ENCODE measurements at places on chromosomes 12 and 14.

- DNase-seq, result no peak
Observed at GRCh38 chr14:84532016-84532415, 997.9 kb upstream of the FLRT2 start.

- DNase-seq, result no peak
Observed at GRCh38 chr12:8840938-8841633, 18.7 kb downstream of the A2ML1 start.

DNA sequence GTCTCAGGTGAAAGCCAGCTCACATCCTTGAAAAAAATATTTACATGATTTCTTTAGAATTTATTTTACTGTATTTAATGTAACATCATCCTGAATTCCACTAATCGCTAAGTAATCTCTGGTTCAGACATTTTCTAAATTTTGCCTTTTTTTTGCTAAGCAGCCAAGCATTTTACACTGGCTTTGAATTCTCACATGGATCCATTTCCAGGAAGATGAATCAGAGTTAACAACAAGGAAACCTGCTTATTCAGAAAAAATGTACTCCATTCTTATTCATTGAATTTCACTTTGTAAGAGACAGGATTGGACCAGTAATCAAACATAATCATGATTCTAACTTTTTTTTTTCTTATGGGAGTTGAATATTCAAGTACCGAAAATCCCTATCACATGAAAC is 1785.1 kb upstream of the FLRT2 start:
- DNase-seq, result peak; percentile 4

DNA sequence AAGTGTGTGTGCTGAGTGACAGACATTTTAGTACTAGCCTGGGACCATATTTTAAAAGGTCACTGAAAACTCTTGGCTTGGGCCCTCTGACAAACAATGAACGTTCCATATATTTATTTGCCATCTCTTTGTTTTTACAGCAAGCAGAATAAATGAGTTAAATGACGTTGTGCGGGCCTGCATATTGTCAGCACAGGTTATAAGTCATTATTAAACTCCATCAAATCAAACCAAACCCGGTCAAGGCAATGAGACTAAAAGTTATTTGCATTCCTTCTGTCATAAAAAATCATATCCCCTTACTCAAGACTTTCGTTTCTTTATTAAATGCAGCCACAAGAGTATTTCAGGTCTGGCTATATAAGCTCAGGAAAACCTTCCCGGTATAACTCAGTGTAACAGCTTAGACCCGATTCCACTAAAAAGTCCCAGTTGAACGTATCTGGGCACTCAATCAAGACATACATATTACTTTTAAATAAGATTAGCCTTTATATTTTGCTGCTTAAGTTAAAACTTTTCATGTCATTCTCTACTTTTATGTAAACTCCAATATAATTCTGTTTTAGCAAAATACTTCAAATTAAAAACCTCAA is 84.9 kb downstream of the DICER1 start:
- DNase-seq, result no peak

DNA sequence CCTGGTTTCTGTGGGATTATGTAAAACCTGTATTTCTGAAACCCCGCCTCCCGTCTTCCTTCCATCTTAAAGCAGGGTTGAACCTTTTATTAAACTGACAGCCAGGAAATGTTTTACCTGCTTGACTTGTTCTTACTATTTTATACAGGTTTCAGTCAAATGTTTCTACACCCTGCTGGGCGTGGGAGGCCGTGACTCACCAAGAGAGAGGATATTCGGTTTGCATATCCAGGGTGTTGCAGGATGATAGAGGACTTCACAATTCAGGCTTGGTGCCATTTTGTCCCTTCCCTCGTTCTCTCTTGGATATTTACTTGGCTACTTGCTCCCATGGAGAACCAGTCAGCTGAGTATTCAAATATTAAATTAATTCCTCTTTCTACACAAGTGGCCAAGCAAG is 69.7 kb downstream of the ARF6 start:
- DNase-seq, result no peak

DNA sequence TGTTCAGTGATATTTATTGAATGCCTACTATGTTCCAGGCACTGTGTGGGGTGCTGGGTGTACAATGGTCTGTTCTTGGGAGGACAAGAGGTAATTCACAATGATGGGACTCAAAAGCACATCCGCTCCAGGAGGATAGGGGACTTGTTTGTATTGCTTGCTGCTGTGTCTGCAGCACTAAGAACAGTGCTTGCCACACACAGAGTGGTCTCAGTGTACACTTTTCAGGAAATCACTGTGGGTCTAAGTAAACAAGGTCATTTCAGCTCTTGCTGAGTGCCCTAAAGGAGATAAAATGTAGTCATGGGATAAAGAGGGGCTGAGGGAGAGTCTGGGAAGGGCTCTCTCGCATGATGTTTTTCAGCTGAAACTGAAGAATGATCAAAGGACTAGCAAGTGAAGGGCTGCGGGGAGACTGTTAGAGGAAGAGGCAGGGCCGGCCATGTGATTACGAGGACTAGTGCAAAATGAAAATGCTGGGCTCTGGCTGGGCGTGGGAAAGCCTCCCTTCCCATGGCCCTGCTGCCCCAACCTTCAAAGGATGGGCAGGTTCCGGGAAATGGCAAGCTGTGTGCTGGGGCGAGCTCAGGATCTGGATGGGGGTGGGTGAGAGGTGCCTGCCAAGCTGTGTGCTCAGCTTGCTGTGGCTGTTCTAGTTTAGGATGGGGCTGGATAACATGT is 39.1 kb downstream of the ADCK1 start:
- DNase-seq, result peak; percentile 58

- no peak for DNase-seq
Observed at GRCh38 chr14:87080146-87080545, 912.8 kb downstream of the GALC start.

DNA sequence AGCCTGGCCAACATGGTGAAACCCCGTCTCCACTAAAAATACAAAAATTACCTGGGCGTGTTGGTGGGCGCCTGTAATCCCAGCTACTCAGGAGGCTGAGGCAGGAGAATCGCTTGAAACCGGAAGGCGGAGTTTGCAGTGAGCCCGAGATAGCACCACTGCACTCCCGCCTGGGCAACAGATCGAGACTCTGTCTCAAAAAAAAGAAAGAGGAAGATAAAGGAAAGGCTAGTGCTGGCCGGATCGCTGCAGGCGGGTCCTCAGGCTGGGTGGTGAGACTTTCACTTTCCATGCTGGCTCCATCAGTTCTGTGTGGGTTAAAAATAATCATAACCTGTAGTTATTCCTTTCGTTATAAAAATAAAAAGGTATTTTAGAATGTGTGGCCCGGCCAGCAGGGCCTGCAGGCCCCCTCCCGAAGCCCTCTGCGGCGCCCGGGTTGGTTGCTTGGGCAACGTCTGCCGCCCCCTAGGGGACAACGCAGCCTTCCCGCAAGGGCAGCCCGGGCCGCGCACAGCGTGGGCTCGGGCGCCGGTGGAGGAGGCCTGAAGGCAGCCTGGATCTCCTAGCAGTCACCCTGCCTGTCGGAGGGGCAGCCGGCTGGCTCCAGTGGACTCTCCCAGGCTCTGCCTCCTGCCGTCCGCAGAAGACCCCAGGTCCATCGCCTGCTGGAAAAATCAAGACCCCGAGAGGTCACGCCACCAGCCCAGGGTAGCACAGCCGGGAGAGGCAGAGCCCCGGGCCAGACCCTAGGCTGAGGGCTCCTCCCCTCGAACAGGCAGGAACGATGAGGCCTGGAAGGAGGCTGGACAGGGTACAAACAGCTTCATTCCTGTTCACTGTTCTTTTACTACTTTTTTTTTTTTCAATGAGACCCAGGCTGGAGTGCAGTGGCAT is 5.0 kb upstream of the SLC25A47 start:
- DNase-seq, result peak; percentile 77

DNA sequence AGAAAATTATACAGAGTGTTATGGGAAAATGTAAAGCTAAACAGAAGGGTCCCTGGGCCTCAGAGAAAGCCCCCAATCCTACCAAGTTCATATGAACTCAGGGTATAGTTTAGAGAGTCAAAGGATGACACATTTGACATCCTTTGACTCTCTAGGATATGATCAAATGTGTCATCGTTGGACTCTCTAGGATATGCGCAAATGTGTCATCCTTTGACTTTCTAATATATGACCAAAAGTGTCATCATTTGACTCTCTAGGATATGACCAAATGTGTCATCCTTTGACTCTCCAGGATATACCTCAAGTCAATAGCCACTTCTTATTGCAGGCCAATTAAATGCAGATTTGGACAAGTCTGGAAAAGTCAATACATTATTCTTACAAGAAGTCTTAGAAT is 204.8 kb upstream of the IGF1 start:
- no peak for DNase-seq

DNA sequence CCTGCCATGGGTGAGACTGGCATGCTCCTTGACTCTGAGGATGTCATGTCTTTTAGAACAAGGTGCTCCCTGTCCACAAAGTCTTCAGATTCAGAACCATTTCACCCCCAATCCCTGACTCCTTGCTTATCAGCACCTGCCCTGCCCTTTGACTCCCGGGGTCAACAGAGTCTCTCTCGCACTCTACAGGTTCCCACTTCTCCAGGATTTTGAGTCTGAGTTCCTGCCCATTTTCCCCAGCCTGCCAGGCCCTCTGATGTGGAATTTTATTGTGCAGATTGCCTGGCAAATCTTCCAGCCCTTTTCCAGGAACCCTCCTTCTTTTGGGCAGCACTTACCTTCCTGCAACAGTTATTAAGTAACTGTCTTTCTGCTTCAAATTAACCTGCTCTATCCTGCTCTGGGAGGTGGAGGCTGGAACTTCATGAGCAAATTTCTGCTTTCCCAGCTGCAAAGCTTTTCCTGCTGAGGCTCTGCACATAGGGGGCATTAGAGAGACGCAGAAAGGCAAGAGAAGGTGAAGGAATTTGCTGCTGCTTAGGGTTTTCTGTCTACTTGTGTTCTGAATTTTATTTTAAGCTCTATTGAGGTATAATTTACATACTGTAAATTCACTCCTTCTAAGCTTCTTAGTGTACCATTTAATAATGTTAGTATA is 259.1 kb downstream of the PCNX1 start:
- peak; percentile 78 for DNase-seq
